ENCODE measurements at places on chromosomes 5 and 9.
A peak's percentile ranks its signal among the peaks of the same experiment; 100 is the strongest.

GRCh38 chr9:81032030-81032572 is 657.2 kb downstream of the TLE1 start:
- DNase-seq = peak; percentile 54

DNA sequence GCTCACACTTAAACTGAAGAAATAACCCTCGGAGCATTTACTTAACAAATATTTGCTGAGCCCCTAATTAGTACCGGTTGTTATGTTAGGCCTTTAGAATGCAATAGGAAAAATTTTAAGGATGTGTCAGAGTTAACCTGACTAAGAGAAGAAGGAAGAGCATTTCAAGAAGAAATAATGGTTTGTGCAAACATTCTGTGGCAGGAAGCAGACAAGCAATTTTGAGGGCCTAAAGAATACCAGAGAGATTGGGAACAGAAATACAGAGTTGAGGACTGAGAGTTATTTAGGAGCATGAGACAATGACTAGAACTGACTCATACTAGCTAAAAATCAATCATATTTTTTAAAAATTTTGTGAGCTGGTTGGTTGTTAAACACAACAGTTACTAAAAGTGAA is 218.8 kb downstream of the PRR16 start:
- no peak for DNase-seq

DNA sequence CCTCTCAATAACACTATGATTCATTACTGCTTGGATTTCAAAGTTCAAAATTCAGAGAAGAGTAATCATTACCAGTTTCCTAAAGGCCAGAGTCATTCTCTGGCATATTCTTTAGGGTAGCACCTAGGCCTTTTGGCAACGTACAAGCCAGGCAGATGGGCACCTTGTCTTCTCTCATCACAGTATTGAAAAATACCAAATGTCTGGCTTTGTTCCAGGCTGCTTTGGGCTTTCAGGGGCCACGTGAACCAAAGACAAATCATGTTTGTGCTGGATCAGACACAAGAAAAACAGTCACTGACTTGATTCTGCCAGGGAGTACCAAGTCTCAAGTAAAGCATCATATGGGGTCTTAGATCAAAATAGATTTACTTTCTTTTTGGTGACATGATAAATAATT is 15.5 kb downstream of the MEGF9 start:
- DNase-seq = no peak

GRCh38 chr5:20466512-20466911 is 478.5 kb upstream of the CDH18 start:
- no peak for DNase-seq

GRCh38 chr5:142922223-142922952 is 152.2 kb downstream of the ARHGAP26 start:
- no peak for DNase-seq

GRCh38 chr5:75667586-75667985 is 49.7 kb downstream of the POC5 start:
- no peak for DNase-seq

DNA sequence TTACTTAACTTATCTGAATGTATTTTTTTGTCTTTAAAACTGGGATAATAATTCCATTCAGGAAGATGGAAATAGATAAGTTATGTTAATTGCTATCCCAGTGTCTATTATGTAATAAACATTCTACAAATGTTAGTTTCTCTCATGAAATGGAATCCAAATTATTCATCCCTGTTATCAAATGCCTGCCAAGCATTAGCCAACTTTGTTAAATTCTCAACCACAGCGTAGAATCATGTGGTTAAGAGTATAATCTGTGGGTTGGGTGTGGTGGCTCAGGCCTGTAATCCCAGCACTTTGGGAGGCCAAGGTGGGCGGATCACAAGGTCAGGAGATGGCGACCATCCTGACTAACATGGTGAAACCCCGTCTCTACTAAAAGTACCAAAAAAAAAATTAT is 912.9 kb upstream of the SEMA6A start:
- DNase-seq = no peak

GRCh38 chr5:90353254-90353653 is 56.3 kb downstream of the CETN3 start:
- DNase-seq = no peak

- no peak for DNase-seq
These were observed 58.9 kb downstream of the TTC39B start for GRCh38 chr9:15248081-15248480.

DNA sequence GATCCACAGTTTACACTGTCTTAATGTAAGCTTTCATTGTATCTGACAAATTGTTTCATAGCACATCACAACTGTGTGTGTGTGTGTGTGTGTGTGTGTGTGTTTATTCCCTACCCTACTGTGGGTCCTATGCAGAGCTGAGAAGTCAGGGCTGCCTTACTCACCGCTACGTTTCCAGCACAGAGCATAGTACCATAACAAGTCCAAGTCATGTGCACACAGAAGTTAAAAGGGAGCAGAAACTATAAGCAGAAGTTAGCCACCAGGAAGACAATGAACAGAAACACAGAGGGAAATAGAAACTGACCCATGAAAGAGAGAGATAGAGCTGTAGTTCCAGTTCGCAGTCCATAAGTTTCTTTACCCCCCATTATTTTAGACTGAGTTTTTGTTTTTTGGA is 38.2 kb upstream of the DMXL1 start:
- no peak for DNase-seq

DNA sequence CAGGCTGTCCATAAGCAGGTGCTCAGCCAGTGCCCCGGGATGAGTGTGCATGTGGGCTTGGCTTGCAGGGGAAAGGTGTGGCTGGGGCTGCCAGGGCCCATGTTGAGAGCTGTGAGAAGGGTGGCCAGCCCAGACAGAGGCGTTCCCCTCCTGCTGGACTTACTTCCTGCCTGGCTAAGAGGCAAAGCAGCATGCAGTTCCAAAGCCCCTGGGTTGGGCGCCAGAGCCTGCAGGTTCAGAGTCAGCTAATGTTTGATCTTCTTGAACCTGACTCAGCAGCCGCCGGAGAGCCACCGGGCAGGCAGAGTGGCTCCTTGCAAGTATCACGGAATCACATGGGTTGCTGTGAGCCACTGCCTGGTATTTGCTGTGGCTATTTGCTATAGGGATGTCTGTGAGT is 168.4 kb upstream of the MAP1B start:
- no peak for DNase-seq

GRCh38 chr5:110105692-110106091 is 416.0 kb downstream of the MAN2A1 start:
- DNase-seq = no peak

GRCh38 chr5:93601802-93602155 is 18.8 kb downstream of the NR2F1 start:
- DNase-seq = no peak

GRCh38 chr9:12849486-12850003 is 74.7 kb downstream of the LURAP1L start:
- no peak for DNase-seq

GRCh38 chr5:9951865-9952516 is 297.7 kb downstream of the ATPSCKMT start:
- DNase-seq = no peak

- no peak for DNase-seq
These were observed 59.6 kb downstream of the ARHGAP26 start for GRCh38 chr5:142829801-142830220.

GRCh38 chr9:134065612-134066419 is 2.0 kb downstream of the BRD3 start:
- peak; percentile 64 for DNase-seq

- no peak for DNase-seq
These were observed 247.6 kb downstream of the TMEM232 start for GRCh38 chr5:110478895-110479294.

DNA sequence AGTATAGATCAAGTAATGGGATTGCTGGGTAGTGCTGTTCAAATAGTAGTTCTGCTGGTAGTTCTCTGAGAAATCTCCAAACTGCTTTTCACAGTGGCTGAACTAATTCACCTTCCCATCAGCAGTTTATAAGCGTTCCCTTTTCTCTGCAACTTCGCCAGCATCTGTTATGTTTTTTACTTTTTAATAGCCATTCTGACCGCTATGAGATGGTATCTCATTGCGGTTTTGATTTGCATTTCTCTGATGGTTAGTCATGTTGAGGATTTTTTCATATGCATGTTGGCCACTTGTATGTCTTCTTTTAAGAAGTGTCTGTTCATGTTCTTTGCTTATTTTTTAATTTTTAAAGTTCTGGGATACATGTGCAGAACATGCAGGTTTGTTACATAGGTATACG is 279.2 kb upstream of the NREP start:
- no peak for DNase-seq

DNA sequence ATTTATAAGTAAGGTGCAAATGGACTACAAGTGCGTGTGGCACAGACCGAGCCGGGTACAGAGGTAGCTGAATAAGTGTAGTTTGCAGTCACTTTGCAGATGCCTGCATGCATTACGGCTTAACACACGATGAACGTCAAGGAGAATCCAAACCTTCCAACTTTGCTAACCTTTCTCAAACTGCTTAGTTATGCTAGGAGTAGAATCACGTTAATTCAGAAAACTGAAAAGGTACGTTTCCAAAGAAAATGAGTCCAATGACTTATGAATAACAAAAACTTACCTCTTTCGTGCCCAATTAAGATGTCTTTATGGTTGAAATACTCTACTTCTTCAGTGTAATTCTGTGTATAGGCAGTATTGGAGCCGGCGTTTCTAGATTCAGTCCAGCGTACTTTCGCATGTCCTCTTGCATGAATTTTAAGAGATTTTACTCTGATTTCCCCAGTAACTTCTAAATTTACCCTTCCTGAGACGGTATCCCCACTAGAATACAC is 539 bp downstream of the ARRDC3 start:
- DNase-seq = peak; percentile 50

DNA sequence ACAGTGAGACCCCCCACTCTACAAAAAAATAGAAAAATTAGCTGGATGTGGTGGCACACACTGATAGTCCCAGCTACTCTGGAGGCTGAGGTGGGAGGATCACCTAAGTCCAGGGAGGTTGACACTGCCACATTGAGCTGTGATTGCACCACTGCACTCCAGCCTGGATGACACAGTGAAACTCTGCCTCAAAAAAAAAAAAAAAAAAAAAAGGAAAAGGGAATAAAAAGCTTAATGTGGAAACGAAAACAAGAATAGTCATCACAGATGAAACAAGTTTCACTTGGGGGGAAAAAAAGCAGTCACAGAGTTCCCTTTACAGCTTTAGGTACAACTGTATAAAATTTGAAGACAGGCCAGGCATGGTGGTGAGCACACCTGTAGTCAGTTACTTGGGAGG is 84.2 kb downstream of the FNBP1 start:
- no peak for DNase-seq

DNA sequence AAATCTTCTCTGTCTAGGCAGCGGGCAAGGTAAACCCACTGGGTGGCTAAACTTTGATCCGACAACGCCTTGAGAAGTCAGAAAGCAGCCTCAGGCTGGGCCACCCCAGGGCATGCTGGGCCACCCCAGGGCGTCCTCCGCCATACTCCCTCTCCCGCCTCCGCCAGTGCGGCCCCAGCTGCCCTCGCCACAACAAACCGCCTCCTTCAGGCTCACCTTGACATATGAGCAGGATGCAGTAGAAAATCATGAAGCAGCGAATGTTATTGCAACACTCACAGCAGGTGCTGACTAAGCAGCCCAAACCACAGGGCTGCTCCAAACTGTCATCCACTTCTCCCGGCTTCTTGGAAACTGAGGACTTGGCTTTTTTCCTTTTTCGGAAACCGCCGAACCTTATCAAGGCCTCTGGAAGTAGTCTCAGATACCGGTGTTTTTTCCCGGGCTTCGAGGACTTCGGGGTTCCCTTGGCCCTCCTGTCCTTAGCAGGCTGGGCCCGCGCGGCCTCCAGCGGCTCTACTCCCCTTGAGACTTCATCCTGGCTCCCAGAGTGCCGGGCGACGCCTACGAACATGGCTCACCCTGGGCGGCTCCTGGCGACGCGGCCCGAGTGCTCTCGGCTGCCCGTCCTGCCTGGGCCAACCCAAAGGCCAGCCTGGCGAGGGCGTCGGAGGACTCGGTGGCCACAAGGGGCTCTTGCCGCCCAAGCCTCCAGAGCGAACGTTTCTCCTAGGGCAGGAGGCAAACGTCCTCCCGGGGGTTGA is at the start of gene SLCO6A1:
SLCO6A1 (minus strand) TSS at position 731 of the 764 bp plus-strand sequence; CDS start at position 574, 157 bp downstream.
- DNase-seq = no peak

DNA sequence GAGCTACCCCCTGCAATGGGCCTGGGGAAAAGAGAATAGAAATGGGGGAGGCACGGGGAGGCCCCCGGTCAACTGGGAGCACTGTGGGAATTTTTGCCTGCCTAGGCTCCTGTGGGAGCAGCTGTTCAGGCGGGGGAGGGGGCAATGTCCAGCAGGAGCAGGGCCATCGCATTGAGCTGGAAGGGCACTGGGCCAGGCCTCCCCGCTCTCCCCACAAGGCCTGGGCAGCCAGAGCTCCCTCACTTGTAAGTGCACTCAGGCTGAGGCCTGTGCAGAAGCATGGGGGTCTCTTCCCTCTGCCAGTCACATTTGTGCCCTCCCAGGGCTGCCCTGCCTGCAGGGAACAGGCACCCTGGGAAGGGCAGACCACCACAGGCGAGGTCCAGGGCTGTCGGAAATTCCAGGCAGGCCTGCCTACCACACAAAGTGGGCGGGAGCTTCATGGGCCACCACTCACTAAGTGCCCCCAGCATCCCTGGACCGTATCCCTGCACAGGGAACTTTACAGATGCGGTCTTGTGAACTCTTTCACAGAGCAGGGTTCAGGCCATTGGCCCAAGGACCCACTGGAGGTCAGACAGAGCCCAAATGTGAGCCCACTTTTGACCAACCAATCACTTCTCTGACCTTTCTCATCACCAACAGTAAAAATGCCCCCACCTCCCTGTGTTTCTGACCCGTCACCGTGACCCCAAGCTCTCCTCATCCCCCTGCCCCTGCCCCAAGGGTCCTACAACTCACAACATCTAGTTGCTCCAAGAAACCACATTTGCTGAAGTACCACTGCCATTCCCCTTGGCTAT is 1.0 kb upstream of the CFAP157 start:
- no peak for DNase-seq

DNA sequence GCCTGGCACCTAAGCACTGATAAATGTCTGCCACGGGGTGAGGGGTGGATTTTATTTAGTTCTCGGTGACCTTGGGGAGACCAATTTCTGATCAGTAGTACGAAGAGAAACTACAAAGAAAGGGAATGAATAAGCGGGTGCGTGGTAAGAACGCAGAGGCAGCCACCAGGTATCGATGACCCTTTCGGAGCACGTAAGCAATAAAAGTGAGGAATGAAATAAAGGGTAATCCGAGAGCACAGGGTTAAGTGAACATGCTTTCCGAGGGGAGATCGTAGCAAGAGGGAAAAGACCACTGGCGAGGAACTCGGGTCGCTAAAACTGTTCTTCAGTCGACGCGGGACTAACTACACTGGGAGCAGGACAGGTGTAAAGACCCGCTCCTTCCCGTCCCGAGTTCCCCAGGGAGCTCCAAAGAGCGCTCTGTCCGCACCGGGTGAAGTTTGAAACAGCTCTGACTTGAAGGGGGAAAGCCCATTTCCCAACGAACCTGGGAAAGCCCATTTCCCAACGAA is 1.1 kb downstream of the ELOVL7 start:
- DNase-seq = no peak

DNA sequence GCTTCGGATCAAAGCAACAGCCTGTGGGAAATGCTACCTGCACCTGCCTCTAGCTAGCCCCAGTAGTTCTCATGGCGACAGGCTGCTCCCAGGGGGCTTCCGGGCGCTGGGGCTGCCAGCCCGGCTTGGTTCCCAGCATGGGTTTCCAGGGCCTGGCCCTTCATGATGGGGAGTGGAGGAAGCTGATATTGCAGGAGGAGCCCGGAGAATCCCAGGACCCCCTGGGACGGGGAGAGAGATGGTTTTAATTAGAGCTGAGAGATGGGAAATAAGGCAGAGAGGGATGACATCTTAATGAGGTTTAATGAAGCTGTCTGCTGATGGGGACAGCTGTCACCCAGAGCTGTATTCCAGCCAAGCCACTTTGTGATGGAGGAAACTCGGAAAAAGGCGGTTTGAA is 78.6 kb downstream of the CFAP77 start:
- peak; percentile 32 for DNase-seq

GRCh38 chr9:134304690-134305089 is 21.6 kb upstream of the RXRA start:
- peak; percentile 40 for DNase-seq

All from aorta (tissue), 5 donors.